HuH-7.5 (cell line): ENCODE measurements at places on chromosomes 7 and 10.

DNA sequence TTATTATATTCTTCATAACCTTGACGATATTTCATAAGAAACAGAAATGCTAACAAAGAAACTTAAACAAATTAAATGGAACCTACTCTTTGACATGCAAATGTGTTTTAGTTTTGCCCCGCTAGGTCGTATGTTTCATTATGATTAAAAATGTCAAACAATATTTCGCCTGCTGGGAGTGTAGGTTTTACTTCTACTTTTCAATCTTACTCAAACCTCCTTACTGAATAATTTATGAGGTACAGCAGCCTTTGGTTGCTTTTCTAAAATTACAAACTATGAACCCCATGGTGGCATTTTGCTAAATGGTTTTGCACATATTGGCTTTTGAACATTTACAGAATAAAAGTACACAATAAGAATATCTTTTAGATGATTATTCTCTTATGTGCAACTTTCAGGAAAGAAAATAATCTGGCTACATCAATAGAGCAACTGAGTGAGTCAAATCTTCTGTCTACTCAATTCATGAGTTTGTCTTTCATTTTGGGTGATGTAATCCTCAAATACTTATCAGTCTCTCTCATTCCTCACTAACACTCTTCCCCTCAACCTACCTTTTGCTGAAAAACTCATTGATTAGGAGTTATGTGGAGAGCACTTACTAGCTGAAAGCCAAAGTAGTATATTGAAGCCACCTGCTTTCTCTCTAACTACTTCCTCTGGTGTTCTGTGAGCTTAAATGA is 1226.4 kb downstream of the XPNPEP1 start:
- no peak for DNase-seq

- no peak for DNase-seq
These were observed 465.8 kb upstream of the PODXL start for GRCh38 chr7:132022188-132022587.

GRCh38 chr10:131402771-131403650 is 91.5 kb upstream of the TCERG1L start:
- DNase-seq: no peak

DNA sequence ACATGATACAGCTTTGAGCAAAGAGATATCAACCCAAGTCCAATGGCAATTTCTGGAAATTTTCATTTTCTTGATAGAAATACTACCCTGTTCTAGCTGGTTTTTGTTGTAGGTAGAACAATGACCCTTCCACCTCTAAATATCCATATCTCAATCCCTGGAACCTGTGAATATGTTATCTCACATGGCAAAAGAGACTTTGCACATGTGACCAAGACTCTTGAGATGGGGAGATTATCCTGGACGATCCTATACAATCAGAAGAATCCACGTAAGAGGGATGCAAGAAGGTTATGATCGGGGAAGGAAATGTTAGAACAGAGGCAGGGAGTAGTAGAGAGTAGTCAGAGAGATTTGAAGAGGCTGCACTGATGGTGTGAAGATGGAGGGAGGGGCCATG is 124.9 kb downstream of the CCDC71L start:
- DNase-seq: no peak

- peak; percentile 92 for DNase-seq
These were observed 383 bp downstream of the MARVELD1 start for GRCh38 chr10:97713826-97714400.

GRCh38 chr10:15483215-15484075 is 112.4 kb upstream of the FAM171A1 start:
- DNase-seq: no peak

GRCh38 chr7:24882989-24883621 is 96.9 kb downstream of the OSBPL3 start:
- DNase-seq: no peak

GRCh38 chr7:12524794-12525386 is 45.6 kb upstream of the SCIN start:
- DNase-seq: no peak

- no peak for DNase-seq
These were observed 7.1 kb downstream of the VIM start for GRCh38 chr10:17235136-17235535.

DNA sequence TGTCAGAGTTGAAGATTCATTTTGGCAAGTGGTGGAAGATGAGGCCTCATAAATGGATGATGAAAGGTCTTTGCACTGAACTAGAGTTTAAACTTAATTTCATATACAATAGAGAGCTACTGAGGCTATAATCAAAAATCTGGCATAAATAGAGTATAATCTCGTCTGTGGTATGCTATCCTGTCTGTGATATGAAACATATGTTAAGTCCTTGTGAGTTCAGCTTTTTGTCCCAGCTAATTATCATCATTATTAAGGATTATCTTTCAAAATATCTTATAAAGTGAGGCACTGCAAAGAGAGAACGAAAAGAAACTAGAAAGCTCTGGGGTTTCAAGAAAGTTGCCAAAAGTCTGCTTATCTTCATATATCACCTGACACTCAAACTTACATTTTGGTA is 83.4 kb downstream of the GAD2 start:
- DNase-seq: no peak

DNA sequence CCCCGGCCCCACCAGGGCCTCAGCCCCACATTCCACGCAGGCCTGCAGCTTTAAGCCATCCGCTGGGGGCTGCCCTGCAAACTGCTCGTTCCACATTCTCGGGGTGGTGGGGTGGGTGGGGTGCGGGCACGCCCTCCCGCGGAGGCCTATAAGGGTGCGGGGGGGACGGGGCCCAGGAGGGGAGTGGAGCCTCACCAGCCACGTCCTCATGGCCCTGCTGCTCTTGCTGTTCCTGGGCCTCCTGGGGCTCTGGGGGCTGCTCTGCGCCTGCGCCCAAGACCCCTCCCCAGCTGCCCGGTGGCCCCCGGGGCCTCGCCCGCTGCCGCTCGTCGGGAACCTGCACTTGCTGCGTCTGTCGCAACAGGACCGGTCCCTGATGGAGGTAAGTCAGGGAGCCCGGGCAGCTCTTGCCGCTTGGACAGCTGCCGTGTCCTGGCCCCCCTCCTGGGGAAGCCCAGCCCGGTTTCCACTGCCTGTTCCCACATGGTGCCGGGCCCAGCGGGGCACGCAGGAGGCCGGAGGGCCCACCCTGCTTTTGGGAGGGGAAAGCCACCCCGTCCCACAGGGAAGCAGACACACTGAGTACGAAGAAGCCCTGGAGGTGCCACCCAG is at the start of gene CYP2W1:
TSS of gene CYP2W1 (plus strand) at position 178 of the 612 bp plus-strand sequence. CDS start at position 209, 31 bp downstream.
- no peak for DNase-seq

- DNase-seq: no peak
These were observed 6.8 kb downstream of the NAMPT start for GRCh38 chr7:106277976-106278375.

GRCh38 chr10:92278996-92279696 is 11.7 kb downstream of the CPEB3 start:
- no peak for DNase-seq

- DNase-seq: no peak
These were observed 37.1 kb downstream of the SMURF1 start for GRCh38 chr7:99106821-99107241.

DNA sequence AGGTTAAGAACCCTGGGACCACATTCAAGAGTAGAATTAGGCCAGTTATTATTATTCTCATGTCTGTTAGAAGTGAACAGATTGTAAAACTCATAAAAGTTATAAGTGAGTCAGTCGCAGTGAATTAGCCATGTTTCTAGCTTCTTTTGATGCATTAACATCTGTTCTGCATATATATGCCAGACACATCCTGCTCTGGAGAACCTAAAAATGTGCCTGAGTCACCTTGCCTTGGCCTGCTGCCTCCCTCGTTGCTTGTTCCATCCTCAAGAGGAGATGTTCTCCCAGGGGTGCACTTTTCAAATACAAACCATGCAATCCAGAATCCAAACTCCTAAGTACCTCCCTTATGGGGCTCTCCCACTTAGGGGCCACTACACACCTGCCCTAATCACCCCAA is 14.8 kb downstream of the TSPAN12 start:
- DNase-seq: no peak

DNA sequence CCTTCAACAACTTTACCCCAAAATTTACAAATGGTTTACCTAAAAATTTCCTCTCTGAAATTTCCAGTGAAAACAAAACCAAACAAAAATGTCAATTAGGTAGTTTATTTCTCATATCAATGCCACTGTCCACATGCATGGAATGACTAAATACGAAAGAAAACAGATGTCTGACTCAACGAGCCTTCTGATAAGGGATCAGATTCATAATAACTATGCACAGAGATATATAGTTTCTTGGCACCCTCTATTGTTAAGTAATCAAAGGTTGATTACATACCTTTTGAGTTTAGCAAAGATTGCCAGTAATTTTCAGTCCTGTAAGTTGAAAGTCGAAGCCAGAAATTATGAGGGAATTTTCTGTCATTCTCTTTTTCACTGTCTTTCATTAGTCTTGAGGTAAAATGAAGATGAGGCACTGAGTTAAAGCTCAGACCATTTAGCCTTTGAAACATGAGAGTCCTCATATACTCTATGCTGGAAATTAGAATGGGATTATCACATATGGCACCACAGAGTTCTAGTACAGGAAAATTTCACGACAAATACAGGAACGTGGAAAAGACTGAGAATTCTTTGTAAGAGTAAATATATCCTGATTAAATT is 519.1 kb upstream of the ANKRD30A start:
- DNase-seq: no peak

DNA sequence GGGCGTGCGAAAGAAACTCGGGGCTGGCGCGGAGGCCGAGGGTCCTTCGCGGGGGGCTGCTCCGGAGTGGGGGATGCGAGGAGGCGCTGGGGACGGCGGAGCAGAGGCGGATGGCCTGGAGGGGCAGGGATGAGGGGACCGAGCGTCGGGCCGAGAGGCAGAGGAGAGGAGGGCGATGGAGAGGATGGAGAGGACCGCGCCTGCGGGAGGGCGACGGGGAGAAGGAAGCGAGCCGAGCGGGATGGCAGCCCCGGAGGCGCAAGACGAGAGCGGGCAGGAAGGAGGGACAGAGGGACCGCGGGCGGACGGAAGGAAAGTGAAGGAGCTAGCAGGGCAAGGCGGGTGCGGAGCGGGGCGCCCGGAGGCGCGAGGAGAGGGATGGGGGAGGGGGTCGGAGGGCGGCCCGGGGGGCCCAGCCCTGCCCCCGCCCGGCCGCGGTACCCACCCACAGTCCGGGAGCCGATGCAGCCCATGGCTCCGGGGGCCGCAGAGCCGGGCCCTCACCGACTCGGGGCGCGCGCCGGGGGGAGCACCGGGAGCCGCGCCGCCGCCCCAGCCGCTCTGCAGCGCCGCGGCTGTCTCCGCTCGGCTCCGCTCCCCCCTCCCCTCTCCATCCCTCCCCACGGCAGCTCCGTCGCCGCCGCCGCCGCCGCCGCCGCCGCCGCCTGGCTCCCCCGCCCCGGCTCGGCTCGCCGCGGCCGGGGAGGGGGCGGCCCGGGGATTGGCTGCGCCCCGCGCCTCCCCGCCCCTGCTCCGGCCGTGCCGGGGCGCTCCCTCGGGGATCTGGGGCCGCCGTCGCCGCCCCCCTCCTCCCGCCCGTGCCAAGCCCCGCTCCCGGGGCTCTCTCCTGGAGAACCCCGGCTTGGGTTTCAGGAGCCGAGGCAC is at the start of gene FAM131B:
TSS of gene FAM131B (minus strand) at position 583 of the 885 bp plus-strand sequence. CDS start at position 473, 110 bp downstream.
- DNase-seq: peak; percentile 64

GRCh38 chr7:65390588-65390987 is 16.9 kb downstream of the ZNF92 start:
- no peak for DNase-seq

- no peak for DNase-seq
These were observed 15.5 kb upstream of the SP4 start for GRCh38 chr7:21412410-21412851.

DNA sequence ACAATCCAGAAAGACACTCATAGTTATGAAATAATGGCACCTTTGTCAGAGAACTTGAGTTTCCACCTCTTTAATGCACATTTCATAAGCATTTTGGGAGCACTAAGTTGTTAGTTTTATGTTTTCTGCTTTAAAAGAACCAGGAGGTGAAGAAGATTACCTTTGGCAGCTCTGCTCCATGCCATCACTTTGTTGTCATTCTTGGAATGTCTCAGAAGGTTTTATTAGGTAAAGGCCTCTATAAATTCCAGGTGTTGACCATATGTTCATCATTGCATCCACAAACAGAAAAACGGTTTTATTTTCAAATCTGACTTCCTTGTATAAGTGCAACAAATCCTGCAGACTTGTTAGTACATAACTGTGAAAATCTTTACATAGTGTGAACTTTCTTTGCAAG is 424.8 kb downstream of the MDFIC start:
- no peak for DNase-seq

GRCh38 chr7:2919256-2919655 is 75.1 kb upstream of the GNA12 start:
- DNase-seq: no peak

- no peak for DNase-seq
These were observed 21.8 kb upstream of the MYL7 start for GRCh38 chr7:44162785-44163395.

- no peak for DNase-seq
These were observed 266.8 kb upstream of the STEAP1 start for GRCh38 chr7:89887489-89887888.

DNA sequence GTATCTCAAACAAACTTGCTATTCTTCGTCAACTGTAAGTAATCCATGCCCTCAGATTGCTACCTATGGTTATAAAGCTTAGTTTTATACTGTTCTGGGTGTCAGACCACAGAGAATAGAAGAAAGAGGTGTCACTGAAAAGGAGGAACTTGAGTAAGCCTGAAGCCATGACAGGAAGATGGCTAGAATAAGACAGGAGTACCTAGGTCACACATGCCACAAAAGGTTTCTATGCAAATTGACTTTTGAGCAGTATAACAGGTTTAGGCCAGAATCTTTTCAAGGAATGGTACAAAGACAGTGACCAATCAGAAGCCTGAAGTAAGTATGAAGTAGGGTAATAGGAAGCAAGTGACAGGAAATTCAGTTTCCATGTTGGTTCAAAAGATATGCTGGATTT is 23.5 kb downstream of the FBXW4 start:
- DNase-seq: no peak

- no peak for DNase-seq
These were observed 241.0 kb downstream of the FRMD4A start for GRCh38 chr10:14089556-14090292.

DNA sequence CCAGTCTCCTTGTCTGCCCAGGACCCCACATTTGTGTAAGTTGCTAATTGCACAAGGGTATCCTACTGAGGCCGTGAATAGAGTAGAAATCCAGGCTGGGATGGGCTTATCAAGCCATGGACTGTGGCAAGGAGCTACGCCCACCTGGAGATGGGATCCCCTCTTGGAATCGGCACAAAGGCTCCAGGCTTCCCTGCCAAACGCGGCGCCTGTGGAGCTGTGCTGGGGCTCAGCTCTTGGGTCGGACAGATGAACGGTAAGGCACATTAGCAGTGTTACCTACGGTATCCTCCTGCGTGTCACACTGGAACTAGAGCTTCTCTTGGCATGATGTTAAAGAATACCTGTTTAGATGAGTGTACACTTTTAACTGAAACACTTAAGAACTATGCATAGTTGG is 196.7 kb downstream of the CELF2 start:
- DNase-seq: no peak
